ENCODE measurements at places on chromosomes 6 and 20.

DNA sequence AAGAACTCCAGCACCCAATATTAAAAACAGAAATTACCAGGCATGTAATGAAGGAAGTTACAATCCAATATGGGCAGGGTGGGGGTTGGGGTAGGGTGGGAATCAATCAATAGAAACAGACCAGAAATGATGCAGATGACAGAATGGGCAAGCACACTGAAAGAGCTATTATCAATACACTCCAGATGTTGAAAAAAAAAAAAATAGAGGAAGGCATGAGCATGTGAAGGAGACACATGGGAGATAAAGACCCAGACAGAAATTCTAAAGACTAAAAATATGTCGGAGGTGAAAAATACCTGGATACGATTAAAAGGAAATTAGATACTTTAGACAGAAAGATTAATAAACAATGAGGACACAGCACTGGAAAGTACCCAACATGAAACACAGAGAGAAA, 19.1 kb upstream of the ZC3H12D start:
- DNase-seq, result no peak

DNA sequence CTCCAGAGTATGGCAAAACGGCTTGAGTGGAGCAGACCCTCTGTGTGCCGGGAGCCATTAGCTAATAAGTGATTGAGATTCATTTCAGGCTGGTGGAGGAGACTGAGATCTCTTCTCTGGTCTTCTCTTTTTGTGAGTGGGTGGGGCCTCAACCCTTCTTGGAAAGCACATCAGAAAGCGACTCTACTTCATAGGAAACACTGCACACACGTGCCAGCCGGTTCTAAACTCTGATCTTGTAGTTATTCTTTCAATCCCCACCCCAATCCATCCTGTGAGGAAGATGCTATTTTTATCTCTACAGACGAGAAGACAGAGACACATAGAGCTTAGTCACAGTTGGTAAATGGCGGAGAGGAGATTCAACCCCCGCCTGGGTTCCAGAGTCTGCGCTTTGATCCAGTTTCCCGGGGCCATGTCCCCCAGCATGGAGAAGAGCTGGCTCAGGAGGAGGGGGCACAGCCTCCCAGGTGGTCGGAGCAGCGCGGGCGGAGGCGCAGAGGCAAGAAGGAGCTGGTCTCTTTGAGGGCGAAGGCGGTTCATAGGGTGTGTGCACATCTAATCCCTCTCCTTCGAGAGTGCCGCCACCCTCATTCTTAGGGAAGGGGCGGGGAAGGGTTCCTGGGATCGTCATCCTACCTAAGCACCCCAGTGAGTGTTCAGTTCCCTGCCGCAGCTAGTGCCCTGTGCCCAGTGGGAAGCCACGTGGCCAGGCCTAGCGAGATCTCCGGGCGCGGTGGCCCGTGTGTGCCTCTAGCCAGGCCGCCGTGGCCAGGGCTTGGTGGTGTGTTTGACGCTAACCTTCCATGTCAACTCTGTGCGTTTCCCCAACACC, 49.0 kb upstream of the TAGAP start:
- DNase-seq, result peak; percentile 65

GRCh38 chr6:1287103-1287591, 24.8 kb upstream of the FOXQ1 start:
- no peak for DNase-seq

- DNase-seq, result no peak
Measured at GRCh38 chr20:6053776-6054688, at the start of gene LRRN4. Gene LRRN4 (minus strand): TSS chr20:6054060. CDS start chr20:6052799, 1,261 bp downstream.

- peak; percentile 19 for DNase-seq
Measured at GRCh38 chr20:24633026-24633425, 163.6 kb downstream of the SYNDIG1 start.

Data from activated CD8-positive, alpha-beta memory T cell treated with anti-CD3 and anti-CD28 coated beads for 24 hours (primary cell).